Naive thymus-derived CD8-positive, alpha-beta T cell (primary cell): ENCODE measurements at places on chromosomes 5 and 9. TPM values are rescaled to one million over a fixed set of nuclear protein-coding genes. Genes with fewer than 3 reads are reported as not detected.

DNA sequence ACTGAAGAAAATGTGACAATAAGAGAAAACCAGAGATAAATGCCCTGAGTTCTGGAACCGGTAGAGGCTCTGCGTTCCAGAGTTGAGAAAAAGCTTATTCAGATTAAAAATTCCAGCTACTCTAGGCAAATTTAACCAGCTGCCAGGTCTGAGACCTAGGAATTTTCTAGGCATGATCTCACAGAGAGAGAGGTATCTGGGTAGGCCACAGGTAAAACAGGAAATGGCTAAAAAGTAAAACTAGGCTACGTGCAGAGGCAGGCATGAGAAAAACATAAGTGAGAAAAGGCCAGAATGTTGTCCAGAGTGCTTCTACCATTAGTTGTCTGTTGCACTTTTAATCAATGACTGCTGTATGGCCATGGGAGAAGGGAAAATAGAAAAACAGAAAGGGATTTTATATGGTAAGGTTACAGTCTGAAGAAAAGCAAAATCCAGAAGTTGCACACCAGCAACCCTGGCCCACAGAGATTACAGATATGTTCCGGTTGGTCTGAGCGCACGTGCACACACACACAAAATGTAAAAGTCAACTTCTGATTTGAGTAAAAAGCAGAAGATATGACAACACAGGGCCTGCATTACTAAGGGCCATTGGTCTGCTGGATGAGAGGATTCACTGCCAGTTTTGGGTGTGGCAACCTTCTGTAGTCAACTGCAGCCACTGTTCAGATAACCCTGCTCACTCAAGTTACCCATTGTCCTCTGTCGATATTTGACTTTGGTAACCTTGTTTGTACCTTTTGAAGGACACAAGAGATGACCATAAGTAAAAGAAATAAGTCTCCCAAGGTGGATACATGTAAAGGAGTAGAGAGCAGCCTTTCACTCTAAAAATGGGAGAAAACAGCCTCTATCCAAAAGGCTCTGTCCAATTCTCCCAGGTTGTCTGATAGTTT is 266.0 kb downstream of the DTWD2 start:
- DNase-seq: no peak

GRCh38 chr9:111743275-111743674 is 51.5 kb downstream of the SHOC1 start:
- DNase-seq: no peak

DNA sequence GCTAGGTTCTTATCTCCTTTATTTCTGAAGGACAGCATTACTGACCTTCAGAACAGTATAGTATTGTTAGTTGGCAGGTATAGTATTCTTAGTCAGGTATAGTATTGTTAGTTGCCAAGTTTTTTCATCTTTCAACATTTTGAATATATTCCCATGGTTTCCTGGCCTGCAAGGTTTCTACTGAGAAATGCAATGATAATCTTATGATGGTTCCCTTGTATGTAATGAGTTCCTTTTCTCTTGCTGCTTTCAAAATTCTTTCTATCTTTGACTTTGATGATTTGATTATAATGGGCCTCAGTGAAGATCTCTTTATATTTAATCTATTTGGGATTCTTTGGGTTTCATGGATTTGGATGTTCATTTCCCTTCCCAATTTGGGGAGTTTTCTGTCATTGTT is 12.4 kb upstream of the HSDL2 start:
- no peak for DNase-seq

- DNase-seq: no peak
Observed at GRCh38 chr5:88729829-88730182, 153.2 kb downstream of the MEF2C start.

DNA sequence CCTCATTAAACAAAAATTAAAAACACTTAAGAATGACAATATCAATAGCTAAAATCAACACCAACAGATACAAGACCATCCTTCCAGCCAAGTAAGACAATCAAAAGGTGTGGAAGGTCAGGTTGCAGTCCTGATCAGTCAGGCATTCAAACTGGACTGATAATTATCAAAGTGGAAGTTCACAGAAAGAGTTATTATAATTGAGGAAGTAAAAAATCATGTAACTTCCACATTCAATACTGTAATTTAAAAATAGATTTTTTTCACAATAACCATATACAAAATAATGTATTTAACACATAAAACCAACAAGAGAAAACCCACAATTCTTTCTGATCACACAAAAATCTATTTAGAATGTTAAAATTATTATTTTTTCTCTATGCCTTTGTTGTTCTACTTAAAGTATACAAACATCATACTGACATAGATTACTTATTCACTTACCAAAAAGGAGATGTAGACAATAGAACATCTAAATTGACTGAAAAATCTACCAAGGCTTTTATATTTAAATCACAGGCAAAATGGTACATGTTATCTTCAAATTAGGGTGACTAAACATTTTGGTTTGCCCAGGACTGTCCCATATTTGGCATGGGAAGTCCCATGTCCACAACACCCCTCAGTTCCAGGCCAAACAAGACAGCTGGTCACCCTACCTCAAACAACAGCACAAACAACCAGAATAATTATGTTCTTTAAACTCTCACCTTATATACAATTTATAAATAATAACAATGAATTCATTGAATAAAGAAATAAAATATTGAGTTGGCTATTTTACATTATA is 142.5 kb upstream of the SLC24A2 start:
- DNase-seq: no peak

DNA sequence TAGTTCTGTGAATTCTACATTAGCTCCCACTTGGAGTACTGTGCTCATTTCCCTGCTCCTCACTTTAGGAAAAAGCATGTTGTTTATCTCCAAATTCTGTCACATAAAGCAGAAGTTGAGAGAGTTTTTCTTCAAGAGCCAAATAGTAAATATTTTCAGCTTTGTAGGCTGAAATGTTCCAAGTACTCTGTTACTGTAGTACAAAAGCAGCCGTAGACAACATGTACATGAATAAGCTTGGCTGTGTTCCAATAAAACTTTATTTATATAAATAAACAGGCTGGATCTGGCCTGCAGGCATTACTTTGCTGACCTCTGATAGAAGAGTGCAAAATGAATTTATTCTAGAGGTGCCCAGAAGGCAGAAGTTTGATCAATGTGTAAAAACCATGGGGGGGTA is 73.0 kb upstream of the AGXT2 start:
- no peak for DNase-seq

GRCh38 chr5:53556001-53556400 is 4.4 kb upstream of the NDUFS4 start:
- DNase-seq: no peak

DNA sequence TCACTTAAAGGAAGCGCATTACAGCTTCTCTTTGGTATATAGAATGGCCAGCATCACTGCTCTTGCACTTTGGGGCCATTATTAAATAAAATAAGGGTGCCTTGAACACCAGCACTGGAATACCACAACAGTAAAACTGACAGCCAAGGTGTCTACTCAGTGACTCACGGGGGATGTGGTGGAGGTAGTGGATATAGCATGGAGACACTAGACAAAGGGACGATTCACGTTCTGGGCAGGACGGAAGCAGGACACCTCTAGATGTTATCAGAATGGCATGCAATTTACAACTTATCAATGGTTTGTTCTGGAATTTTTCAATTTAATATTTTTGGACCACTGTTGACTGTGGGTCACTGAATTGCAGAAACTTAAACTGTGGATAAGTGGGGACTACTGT is 32.9 kb upstream of the PDE8B start:
- DNase-seq: no peak

- DNase-seq: peak; percentile 80
Observed at GRCh38 chr9:129889941-129890717, 54.9 kb downstream of the USP20 start.

DNA sequence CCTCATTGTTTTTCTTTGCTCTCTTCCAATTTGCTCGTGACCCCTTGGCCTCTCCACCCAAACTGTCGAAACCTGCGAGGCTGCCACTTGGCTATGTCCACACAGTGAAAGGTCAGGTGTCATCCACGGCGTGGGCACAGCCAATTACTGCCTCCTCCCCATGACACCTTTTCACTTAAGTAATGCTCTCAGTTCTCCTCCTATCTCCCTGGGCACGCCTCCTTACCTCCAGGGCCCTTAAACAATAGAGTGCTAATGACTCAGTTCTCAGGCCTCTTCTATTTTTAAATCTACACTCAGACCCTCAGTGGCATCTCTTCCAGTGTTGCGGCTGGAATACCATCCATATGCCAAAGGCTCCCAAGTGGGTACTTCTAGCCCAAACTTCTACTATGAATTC is 256.8 kb downstream of the ROR2 start:
- no peak for DNase-seq

- DNase-seq: no peak
Observed at GRCh38 chr5:96765043-96765442, 42.7 kb downstream of the ERAP1 start.

- no peak for DNase-seq
Observed at GRCh38 chr5:157282150-157282549, 16.2 kb downstream of the CYFIP2 start.

GRCh38 chr5:157978061-157978460 is 119.1 kb upstream of the CLINT1 start:
- DNase-seq: no peak

GRCh38 chr5:113250341-113250953 is 184.3 kb downstream of the TSSK1B start:
- DNase-seq: no peak

DNA sequence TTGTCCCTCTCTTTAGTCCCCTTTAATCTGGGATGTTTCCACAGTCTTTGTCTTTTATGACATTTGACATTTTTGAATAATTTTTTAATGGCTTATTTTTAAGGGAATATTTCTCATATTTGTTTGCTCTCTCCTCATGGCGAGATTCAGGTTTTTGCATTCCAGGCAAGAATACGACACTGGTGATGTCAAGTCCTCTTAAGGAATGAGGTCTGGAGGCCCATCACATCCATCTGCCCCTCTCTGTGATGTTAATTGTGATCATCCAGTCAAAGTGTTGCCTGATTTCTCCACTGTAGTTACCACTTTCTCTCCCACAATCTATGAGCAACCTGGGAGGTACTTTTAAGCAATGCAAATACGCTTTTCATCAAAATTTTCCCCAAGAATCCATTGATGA is 193.2 kb downstream of the MAST4 start:
- DNase-seq: no peak

DNA sequence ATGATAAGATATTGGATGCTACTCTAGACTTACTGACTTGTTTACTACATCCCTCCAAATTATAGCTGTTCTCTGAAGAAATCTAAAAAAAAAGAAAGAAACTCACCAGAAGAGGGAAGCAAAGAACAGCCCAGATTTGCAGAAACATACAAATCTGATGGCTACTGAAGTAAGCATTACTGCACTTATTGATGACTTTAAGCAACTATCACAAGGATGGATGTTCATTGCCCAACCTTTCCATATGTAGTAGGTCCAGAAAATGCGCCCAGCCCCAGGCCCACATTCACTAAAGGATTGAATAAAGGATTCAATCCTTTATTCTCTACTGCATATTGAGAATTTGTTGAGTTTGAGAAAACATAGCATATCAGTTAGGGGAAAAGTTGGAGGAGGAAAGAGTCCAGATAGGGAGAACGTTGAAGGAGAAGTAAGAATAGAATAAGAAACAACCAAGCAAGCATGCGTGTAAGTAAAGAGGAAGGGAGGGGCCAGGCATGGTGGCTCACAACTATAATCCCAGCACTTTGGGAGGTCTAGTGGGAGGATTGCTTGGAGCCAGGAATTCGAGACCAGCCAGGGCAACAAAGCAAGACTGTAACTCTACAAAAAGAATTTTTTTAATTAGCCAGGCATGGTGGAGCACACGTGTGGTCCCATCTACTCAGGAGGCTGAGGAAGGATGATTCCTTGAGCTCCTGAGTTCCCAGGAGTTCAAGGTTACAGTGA is 33.8 kb upstream of the DTWD2 start:
- no peak for DNase-seq

DNA sequence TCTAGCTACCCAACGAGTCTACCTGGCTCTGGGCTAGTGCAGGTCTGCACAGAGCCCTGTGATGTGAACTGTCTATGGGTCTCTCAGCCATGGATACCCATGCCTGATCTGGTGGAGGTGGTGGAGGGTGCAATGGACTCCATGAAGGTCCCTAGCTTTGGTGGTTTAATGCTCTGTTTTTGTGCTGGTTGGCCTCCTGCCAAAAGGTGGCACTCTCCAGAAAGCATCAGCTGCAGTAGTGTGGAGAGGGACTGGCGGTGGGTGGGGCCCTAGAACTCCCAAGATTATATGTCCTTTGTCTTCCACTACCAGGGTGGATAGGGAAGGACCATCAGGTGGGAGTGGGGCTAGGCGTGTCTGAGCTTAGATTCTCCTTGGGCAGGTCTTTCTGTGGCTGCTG is 290.1 kb downstream of the AGTPBP1 start:
- DNase-seq: no peak

- no peak for DNase-seq
Observed at GRCh38 chr9:112601636-112602035, 115.0 kb downstream of the KIAA1958 start.

- DNase-seq: no peak
Observed at GRCh38 chr5:67221487-67222242, 25.1 kb upstream of the CD180 start.

DNA sequence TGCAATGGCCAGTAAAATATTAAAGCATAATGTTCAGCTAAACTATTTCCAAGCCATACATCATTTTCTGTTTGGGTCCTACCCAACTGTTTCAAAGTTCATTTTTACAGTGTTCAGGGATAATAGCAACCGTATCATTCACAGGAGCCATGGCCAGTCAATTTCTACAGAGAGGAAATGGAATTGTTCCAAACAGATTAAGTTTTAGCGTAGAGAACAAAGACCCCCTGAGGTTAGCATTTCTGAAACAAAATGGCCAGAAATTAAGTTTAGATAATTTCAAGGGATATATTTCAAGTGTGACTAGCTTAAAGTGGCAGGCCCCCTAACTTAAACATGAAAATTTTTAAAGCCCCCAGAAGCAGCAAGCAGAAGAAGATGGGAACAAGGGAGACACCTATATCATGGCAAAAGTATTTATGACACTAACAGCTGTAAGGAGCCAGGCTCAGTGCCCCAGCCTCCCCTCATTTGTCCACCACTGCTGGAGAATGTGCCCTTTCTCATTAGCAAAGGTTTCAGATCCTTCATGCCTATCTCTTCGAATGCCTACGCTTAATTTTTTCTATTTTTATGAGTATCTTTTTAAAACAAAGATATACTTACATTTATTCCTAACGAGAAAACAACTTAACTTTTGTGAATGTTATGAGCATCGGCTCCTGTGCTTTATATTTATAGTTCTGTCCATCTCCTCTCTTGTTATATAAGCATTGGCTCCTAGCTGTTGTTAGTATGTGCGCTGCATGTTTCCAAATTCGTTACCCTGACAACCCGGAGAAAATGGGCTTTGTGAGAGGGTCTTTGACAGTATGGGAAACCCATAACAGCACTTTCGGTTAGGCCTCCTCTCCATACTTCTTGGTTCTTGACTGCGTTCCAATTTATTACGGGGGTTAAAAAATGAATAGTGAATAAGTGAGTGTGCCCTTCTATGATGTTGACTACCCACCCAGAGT is 116.3 kb downstream of the MED27 start:
- DNase-seq: no peak

GRCh38 chr5:53490747-53491146 is 10.3 kb downstream of the FST start:
- no peak for DNase-seq

Gene NEUROG1
- not detected for polyA plus RNA-seq

Gene PTPRD
- not detected for polyA plus RNA-seq

Gene TEX48
- not detected for polyA plus RNA-seq

Gene FAM221B
- polyA plus RNA-seq: not detected

Gene ANKRD31
- 0.55 TPM for polyA plus RNA-seq

Gene HK3
- 0.21 TPM for polyA plus RNA-seq

Gene DAP
- polyA plus RNA-seq: 53.0 TPM

Gene LAMC3
- 0.02 TPM for polyA plus RNA-seq

Gene C5orf46
- polyA plus RNA-seq: not detected

Gene SCAMP1
- 26.5 TPM for polyA plus RNA-seq
